ENCODE measurements at places on chromosomes 1 and 21. TPM values are rescaled to one million over a fixed set of nuclear protein-coding genes. Genes with fewer than 3 reads are reported as not detected.

GRCh38 chr1:4322881-4323280 lies 331.5 kb upstream of the AJAP1 start:
- DNase-seq, result no peak

DNA sequence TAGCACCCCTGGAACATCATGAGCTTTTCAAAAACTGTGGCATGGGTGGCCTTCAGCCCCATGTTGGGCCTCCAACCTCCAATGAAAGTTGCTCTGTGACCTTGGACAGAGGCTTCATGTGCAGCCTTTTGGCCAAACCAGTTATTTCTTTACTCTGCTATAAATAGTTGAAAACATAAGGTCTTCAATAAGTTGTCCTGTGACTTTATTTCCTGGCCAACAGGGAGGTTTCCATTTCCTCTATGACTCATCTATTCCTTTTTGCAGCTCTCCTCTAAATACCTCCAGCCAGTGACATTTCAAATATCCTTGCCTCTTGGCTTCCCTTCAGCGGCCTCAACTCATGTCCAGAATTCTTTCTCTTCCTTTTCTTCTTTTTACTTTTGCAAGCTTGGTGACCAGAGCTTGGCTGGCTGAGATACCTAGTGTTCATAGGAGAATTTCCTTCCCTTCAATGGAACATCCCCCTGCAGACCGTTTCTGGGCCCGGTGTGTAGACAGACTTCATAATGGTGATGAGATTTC lies 22.7 kb upstream of the TRIM67 start:
- no peak for DNase-seq

GRCh38 chr1:115056395-115056798 lies 26.8 kb downstream of the TSHB start:
- DNase-seq, result no peak

- peak; percentile 93 for DNase-seq
These were observed at the start of gene RASAL2 for GRCh38 chr1:178093951-178094738. Gene RASAL2, plus strand, starts transcription at chr1:178094104. Its CDS starts 389 bp downstream, at chr1:178094493.

DNA sequence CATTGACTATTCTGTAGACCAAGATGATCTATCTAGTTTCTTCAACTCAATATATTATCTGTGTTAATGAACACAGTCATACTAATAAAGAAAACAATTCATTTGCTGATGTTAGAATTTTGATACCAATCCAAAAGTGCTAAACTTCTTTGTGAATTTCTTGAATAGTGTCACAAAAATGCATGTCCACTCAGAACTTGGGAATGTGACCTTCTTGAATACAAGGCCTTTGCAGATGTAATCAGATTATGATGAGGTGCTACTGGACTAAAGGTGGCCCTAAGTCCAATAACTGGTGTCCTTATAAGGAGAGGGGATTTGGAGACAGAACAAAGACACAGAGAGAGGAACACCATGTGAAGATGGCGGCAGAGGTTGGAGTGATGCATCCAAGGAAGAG lies 305.8 kb upstream of the ZP4 start:
- DNase-seq, result no peak

GRCh38 chr1:209895709-209896108 lies 42.3 kb upstream of the SYT14 start:
- no peak for DNase-seq

DNA sequence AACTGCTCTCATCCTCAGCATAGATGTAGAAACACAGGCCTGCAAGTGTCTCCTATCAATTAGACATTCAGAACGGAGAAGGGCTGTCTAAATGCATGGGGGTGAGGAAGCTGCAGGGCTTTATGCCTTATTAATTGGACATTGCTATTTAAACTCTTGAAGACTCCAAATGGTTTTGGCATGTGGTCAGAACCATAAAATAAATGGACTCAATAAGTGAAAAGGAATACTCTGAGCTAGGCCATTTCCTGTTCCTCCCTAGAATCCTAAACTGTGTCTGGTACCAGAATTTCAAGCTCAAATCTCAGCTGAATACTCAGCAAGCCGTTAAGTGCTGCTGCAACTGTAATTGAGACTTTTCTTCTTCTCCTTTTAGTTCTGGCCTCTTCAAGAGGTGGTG lies 80.4 kb upstream of the C1orf87 start:
- DNase-seq, result no peak

- no peak for DNase-seq
These were observed 2.5 kb downstream of the WDR77 start for GRCh38 chr1:111446546-111446945.

- no peak for DNase-seq
These were observed 11.8 kb upstream of the ATF3 start for GRCh38 chr1:212596798-212597197.

- no peak for DNase-seq
These were observed 53.6 kb downstream of the FGGY start for GRCh38 chr1:59350521-59350920.

GRCh38 chr1:6591222-6591621 lies 11.4 kb downstream of the ZBTB48 start:
- DNase-seq, result no peak

- no peak for DNase-seq
These were observed 2.6 kb downstream of the PTTG1IP start for GRCh38 chr21:44870748-44871495.

DNA sequence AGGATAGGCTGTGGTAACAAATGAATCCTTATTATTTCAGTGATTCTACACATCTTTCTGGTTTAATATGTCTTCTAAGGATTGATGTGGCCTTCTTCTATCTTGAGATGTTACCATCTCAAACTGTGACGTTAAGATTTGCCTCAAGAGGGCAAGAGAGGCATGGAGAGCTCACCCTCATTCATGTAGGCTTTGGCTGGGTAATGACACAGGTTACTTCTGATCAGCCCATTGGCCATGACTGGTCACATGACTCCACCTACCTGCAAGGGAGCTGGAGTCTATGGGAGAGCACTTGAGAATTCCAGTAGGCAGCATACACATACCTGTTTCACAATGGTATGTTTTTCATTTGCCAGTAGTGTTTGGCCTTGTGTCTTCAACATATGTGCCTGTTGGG lies 30.0 kb downstream of the CACHD1 start:
- no peak for DNase-seq

DNA sequence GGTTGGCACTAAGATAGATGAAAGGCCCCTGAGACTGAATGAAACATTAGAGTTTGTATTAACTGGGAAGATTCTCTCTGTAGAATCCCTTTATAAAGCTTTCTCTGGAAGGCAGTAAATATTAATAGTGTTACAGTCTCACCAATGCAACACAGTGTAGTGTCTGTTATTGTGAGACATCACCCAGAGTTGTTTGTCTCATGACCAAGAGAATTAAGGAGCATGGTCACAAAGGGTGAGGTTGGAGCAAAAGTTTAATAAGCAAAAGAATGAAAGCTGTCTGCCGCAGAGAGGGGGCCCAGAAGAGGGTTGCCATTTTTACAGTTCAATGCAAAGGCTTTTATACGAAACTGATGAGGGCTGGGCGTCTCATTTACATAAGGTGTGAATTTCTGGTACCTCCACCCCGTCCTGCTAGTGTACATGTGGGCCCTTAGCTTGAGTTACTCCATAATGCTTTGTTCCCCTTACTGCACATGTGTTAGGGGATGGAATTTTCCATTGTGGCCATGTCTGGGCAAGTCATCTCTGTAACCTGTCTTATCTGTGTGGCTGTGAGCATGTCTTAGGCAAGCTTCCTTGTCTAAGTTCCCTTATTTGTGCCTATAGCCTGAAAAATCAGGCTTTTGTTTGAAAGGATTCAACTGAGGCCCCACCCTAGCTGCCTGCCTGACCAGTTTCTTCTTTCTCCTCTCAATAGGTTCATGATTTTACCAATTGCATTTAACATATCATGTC lies 184.1 kb downstream of the RASAL2 start:
- no peak for DNase-seq

GRCh38 chr1:3698660-3699408 lies 46.5 kb downstream of the TP73 start:
- DNase-seq, result no peak

DNA sequence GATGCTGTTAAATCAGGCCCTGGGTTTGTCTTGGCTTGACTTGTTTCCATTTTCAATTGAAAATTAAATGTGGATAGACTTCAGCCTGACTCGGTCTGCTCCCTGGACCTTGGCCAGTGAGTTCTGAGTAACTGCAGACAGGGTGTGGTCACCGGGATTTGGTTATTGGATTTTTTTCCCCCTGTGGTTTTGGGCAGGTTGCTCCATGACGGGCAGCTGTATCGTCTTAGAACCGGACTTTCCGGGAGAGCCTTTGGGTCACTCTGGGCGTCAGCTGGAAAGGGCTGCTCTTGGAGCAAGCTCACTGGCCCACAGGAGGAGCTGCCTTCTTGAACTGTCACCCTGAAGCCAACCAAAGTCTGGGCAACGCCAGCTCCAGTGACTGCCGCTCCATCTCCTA lies 75.0 kb downstream of the CLIC6 start:
- no peak for DNase-seq

DNA sequence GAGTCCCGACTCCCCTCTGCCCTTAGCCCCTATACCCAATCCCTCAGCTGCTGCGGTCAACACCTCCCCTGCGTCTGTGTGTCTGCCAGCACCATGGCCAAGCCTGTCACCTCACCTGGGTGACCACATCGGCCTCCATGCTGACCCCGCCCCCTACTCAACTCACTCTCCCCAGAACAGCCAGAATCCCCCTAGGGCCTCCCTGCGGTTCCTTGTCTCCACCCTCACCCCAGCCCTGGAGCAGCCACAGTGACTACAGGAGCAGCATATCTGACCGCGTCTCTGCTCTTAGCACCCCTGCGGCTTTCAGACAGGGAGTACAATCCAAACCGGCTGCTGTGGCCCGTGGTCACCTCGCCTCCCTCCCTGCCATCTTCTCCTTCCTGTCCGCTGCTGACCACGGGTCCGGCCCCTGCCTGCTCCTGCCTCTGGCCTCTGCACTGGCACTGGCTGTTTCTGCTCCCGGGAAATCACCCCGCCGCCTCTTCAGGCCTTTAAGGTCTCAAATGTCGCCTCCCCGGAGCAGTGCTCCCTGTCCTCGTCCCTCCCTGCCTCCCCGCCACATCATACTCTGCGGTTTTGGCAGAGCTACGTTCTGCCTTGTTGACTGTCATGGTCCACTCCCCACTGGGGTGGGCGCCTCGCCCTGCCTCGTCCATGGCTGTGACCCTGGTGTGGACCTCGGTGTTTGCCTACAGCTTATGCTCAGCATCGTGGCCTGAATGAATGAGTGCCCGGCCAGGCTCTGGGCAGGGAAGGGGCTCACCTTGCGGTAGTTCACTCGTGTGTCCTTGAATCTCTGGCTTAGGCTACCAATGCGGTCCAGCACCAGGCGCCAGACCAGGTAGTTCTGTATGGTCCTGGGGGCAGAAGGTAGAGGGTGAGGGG lies 11.1 kb downstream of the PRXL2B start:
- no peak for DNase-seq

DNA sequence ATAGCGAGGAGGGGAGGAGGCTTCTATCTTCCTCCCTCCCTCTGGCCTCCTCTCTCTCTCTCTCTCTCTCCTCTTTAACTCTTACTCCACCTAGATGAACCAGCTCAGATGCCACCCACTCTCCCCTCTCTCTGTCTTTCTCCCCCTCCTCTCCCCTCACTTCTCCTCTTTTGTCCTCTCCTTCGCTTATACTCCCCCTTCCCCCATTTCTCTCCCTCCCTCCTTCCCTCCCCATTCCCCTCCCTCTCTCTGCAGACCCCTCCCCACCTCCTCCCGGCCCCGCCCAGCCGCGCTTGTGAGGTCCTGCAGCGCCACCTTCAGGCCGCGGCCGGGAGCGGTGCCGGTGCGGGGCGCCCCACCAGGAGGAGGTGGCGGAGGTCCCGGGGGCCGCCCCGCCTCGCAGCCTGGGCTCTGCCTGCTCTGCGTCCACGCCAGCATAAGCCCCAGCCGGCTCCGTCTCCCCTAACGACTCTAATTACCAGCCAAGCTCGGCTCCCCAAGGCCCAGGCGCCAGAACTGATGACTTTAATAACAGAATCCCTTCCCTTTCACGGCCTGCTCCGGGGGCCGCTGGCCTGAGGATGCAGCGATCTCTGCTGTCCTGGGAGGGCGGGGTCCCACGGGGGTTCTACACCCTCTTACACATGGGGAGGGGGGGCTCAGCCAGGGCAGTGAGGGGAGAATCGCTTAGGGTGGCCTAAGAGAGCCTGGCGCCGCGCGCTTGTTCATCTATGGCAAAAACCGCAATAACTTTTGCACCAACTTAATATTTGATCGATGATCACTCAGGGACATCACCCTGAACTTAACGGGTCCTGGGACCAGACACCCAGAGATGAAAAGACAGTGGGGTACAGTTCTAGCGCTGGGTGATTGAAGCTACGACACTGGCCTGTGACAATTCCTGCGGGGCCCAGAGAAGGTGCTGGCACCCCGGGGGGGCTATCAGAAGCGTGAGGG lies 637.3 kb downstream of the MATN1 start:
- peak; percentile 93 for DNase-seq

DNA sequence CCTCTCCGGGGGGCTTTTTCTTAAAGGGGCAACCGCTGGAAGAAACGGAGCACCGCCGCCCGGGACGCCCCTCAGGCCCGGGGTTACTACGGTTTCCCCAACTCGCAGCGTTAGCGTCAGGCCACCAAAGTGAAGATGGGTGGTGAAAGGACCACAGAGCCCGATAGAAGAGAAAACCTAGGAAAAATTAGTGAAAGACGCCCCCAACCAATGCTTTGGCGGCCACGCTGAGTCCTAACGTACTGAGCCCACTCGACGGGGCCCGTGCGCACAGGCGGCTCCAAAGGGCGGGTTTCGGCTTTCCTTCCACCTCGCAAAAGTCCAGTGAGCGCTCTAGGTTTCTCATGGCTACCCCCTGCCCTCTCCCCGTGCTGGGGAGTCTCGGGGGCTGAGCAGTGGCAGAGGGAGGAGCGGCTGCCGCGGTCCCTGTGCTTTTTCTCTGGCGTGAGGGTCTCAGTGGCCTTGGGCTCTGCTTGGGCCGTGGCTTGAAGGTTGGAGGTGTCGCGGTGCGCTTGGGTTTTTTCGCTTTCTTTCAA lies 12.2 kb upstream of the SPEN start:
- peak; percentile 62 for DNase-seq

DNA sequence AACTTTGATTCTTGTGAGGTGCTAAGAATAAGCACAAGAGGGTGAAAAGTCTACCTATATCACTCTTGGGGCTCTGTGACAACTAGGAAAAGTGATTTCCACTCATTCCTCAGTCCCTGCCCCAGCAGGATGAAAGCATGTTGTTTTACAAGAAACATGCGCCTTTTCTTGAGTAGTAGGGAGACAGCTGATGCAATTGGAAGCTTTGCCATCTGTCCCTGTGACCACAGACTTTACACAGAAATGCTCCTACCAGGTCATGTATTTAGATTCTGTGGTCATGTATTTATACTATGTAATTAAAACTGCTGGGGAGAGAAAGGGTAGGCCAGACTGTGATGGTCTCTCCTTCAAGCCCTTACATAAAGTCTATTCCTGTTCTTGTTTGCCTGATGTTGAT lies 445.5 kb downstream of the PTPRC start:
- no peak for DNase-seq

GRCh38 chr1:232134365-232134764 lies 495.6 kb downstream of the SIPA1L2 start:
- DNase-seq, result no peak

The ABCG1 gene
- 0.11 TPM for polyA plus RNA-seq

The HTR1D gene
- polyA plus RNA-seq, result 0.39 TPM

The CACNA1S gene
- polyA plus RNA-seq, result not detected

The LRRC3 gene
- 2.3 TPM for polyA plus RNA-seq

The LMOD1 gene
- 2.7 TPM for polyA plus RNA-seq

The CPLANE2 gene
- 6.5 TPM for polyA plus RNA-seq
